ENCODE measurements at places on chromosomes 12 and 14. TPM values are rescaled to one million over a fixed set of nuclear protein-coding genes. Genes with fewer than 3 reads are reported as not detected.

DEPDC4 gene
- not detected for total RNA-seq

DNA sequence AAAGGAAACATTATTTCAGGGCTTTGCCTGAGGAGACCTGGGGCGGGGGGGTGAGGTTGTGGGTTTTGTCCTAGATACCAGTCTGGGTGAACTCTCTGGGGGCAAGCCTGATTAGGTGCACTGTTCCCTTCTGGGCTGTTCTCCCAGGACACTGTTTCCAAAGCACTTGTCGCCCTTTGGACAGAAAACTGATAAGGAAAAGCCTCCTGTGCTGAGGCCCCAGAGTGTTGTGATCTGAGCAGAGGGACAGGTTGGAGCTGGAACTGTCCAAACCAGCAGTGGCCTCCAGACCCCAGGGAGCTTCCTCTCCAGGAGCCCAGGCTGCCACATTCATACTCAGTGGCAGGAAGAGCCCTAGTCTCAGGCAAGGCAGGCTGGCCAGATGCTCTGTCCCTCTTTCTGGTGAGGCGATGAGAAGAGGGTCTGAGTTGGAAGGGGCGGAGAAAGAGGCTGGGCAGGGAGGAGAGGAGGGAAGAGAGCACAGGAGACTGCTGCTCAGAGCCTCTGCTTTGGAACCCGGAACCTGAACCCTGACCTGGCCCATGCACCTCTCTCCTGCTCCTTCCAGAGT, 1.9 kb downstream of the GALNT16 start:
- DNase-seq, result no peak

PDZRN4 gene
- 7.1 TPM for total RNA-seq

DNA sequence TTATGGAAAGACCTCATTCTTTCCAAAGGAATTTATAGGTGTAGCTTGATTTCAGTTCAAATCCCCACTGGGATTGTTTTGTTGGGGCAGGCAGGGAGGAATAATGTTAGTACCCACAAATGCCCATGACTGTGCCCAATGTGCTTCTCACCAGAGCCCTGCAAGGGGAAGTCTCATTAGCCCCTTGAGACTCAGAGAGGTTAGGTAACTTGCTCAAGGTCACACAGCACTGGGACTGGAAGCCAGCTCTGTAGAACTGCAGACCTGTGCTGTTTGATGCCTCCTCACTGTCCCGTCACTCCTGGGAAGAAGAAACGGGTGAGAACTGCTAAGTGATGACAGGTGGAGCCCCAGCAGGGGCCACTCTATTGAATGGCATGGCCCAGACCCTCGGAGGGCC, 8.9 kb downstream of the ANKRD9 start:
- no peak for DNase-seq

- DNase-seq, result no peak
Observed at GRCh38 chr12:58528271-58528670, 392.0 kb downstream of the LRIG3 start.

MYF5 gene
- not detected for total RNA-seq

CLEC2D gene
- 10.4 TPM for total RNA-seq

DNA sequence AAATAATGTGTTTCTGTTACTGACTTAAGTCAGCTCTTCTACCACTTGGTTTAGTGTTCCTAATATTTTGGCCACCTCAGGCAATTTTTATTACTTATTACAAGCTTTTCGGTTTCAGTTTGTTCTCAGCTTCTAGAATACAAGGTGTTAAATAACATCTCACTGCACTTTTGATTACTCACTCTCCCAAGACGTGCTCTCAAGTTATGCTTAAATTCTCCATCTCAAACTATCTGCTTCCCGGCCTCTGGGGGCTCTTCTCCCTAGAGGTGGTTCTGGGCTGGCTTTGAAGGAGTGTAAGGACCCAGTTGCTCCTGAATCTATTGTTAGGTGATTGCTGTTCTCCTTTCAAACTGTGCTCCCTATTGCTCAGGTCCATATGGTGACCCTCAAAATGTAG, 193.9 kb upstream of the DDHD1 start:
- DNase-seq, result no peak

ITPR2 gene
- 62.9 TPM for total RNA-seq

DNA sequence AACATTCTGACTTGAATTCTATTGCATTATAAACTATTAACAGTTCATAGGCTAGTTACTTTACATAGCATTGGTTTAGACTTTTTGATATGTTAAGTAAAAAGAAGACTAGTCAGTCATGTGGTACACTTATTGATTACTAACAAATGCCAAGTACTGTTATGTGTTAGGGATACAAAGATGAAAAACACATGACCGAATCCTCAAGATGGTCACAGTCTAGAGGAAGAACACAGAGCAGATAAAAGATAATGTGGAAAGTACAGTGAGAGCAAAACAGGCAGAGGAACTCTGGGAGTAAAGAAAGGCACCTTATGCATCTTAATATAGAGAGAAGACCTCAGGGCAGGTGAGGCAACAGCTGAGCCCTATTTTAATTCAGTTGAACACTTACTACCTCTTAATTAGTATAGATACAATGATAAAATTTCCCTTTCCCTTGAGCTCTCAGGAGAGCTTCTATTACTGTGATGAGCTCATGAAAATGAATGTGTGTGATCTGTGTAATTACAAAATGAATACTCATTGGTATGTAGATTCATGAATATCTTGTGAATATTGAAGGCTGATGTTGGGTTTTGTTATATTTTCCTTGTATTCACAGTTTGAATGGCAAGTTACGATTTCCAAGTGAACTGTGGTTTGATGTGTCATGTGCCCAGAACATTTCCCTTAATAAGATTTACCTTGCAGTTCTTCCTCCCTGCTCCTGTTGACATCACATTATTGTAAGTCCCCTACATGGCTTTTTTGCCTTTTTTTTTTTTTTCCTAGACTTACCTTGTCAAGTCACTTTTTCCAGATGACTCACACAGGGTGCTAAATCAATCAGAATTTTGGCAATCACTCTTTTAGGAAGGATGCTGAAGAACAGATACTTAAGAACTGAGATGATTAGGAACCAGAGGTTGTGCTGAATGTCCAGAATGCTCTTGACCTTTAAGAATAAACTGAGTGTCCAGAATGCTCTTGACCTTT, 29.5 kb upstream of the MSRB3 start:
- DNase-seq, result no peak

PPP1R1A gene
- total RNA-seq, result 115 TPM

DNA sequence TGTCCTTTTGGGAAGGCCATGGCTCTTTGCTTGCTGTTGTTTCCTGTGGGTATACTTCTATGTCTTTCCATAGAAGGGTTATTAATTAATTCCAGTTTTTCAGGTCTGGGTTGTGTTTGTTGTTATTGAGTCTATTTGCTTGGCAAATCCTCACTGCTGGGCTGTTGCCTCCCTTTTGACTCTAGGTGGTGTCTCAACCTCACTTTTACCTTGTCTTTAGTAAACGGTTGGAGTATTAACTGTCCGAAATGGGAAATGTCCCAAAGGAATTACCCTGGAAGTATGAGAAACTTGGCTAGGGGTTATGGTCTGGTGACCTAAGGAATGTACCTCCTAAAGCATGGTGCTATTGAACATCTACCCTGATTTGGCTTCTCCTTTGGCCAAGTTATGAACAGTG, 16.7 kb downstream of the PRH1 start:
- DNase-seq, result no peak

DNA sequence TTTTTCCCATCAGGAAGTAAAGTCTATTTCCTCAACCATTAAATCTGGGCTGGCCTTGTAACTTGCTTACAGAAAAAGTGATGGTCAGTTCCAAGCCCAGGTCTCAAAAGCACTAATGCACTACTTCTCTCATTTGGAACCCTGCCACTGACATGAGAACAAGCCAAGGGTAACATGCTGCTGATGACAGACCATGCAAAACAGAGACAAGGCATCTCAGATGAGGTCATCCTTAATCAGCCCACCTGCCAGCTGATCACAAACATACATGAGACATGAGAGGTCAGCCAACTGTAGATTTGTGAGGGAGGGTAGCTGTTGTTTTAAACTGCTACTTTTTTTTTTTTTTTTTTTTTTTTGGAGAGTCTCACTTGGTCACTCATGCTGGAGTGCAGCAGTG, 16.2 kb downstream of the TWF1 start:
- no peak for DNase-seq

DNA sequence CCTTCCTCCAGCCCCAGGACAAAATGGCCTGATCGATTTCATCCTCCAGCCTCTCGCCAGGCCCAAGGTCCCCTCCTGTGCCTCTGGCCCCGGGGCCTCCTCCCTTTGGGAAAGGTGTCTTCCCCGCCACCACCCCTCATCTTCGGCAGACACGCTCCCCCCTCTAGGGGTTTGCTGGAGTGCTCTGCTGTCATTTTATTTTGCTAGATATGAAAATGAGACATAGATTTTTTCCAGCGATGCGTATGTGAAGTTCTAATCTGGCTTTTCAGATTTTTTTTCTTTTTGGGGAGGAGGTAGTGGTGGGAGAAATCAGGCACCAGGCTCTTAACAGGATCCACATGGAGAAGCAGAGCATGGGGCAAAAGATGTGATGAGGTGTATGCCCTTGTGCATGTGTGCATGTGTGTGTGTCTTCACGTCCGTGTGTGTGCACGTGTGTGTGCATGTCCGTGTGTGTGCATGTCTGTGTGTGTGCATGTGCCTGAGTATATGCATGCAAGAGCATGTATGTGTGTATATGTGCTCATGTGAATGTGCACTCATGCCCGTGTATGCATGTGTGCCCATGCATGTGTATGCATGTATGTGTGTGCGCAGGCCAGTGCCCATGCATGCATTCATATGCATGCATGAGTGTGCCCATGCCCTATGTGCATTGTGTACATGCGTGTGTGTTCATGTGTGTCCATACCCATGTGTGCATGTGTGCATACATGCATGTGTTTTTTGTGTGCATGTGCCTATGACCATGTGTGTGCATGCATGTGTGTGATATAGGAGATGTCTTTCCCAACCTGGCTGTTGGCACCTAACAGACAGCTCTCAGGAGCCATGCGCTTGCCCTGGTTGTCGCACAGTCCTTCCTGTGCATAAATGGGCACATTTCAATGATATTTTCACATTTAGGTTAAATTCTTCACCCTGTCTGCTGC, 203.0 kb downstream of the RBM19 start:
- DNase-seq, result no peak

SLC5A8 gene
- total RNA-seq, result not detected

GRCh38 chr14:89740241-89740640, 214.3 kb downstream of the EFCAB11 start:
- DNase-seq, result no peak

ZNF891 gene
- total RNA-seq, result 4.6 TPM

- no peak for DNase-seq
Observed at GRCh38 chr14:67650694-67651093, 23.7 kb downstream of the VTI1B start.

GRCh38 chr14:33925235-33925634, 25.6 kb downstream of the EGLN3 start:
- DNase-seq, result no peak

ADCY4 gene
- total RNA-seq, result 41.1 TPM

- DNase-seq, result no peak
Observed at GRCh38 chr12:87690236-87690810, 338.9 kb downstream of the C12orf50 start.

GRCh38 chr12:25384893-25385248, 134.1 kb upstream of the KRAS start:
- DNase-seq, result no peak

DPF3 gene
- 3.8 TPM for total RNA-seq

DNA sequence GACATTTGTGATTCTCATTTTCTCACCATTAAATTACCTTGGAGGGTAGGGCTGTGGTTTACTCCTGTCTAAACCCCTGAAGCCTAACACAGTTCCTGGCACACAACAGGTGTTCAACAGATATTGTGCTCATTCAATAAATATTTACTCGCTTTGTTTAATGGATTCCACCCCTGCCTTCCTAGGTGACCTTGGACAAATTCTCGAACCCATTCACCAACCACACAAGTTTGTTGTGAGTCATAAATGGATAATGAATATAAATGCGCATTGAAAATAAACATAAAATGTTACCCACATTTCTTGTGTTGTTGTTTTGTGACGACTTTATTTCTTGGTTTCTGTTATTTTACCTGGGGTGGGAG, 362 bp upstream of the TSFM start:
- no peak for DNase-seq

DNA sequence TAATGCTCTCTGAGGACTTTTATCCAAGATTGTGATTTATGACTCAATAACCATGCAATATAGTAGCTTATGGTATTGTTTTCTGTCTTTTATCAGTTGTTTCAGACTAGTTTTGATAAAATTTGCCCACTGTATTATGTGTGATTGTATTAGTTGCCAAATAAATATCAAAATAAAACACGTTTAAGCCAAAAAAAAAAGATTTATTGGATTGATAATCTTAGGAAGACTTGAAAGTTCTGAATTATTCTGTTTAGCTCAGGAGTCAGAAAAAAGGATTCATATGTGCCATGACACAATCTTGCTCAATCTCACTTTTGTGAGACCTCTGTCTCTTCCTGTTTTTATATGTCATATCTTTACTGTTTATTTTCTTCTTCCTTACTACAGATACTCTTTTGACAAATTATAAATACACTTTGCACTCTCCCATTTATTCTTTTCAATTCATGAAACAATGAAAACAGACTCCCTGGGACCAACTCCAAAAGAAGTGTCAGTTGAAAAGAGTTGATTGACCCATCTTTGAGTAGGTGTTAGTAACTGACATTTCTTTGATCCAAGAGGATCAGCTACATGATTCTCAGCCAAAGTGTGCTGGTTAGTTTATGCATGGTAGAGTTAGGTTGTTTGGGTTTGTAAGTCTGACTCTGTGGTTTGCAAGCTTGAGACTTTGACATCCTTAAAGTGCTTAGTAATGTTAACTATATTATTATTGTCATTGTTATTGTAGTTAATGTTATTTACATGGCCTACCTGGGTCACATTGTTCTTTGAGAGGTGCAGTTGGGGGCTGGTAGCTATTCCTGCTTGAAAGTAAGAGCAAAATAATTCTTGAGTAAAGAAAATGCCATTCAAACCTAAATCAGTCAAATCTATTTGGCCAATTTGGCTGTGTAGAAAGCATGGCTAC, 2.5 kb downstream of the OR6C76 start:
- DNase-seq, result no peak

DNA sequence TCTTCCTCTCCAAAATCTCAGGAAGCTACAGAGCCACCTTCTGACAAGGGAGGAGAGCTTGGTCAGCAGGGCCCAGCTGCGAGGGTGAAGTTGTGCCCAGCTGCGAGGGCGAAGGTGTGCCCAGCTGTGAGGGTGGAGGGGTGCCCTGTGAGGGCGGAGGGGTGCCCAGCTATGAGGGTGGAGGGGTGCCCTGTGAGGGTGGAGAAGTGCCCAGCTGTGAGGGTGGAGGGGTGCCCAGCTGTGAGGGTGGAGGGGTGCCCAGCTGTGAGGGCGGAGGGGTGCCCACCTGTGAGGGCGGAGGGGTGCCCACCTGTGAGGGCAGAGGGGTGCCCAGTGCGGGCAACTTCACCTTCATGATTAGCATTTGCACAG, 20.4 kb upstream of the TTC7B start:
- no peak for DNase-seq

NPFF gene
- not detected for total RNA-seq

- DNase-seq, result no peak
Observed at GRCh38 chr12:3219233-3219632, 142.1 kb downstream of the TSPAN9 start.

All from omental fat pad (tissue), 4 donors.